ENCODE measurements at places on chromosomes 1 and 21.
A peak's percentile ranks its signal among the peaks of the same experiment; 100 is the strongest.

DNA sequence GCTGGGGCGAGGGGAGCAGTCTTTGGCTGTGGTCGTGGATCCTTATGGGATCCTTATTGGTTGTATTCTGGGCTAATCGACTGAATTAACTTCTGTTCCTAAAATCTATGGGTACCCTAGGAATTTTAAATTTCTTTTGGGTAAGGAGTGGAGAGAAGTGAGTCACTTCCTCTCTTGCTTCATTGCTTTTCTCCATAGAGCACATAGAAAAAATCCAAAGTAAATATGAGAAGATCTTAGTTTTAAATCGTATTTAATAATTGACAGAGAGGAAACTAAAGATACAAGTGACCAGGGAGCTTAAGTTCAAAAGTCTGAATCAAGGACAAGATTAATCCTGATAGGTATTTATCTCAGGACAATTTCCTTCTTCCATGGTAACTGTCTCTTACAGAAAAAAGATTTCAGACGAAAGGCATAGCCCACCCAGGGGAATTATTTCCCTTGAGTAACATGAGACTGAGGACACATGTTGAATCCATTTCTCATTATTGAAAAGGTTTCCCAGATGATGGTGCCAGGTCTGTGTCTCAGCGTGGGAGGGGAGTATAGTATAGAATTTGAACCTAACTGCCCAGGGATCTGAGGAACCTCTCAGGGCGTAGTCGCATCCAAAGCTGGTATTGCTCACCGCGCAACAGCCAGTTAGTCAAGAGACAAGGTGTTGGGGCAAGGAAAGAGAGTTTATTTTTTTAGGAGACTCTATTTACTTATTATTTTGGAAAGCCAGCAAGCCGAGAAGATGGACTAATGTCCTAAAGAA is 28.7 kb upstream of the FASLG start:
- no peak for DNase-seq

GRCh38 chr1:163171826-163172225 is 30.9 kb downstream of the RGS5 start:
- DNase-seq = no peak

- DNase-seq = no peak
Measured at GRCh38 chr1:192703283-192704206, 67.6 kb downstream of the RGS13 start.

DNA sequence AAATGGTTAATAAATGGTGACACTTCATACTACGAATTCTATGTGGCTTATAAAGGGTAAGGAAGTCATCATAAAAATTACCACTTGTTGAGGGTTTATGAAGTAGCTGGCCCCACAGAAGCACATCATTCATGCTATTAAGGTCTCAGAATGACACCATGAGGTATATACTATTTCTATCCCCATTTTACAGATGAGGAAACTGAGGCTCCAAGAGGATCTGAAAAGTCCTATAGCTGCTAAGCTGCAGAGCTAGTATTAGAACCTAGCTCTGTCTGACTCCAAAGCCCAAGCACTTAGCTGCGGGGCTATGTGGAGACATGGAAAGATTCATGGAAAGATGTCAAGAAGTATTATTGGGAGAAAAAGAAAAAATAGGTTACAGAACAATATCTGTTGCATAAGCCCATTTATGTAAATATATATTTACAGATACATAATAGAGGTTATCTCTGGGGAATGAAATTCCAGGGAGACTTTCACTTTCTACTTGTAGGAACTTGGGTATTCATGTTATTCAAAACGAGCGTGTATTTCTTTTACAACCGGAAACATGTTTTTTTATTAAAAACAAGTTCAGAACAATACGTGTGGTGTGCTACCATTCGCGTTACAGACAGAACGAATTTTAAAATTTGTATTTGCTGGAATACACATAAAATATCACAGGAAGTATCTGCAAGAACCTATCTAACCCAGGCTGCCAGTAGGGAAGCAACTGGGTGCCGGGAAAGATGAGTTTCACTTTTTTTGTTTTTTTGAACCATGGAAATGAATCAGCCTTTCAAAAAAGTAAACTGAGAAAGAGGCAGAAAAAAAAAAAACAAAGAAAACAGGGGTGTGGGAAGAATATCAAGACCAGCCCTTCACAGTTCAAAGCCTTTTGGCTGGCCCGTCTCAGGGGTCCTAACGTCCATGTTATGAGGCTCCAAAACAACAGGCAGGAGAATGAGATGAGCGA is 13.4 kb downstream of the SPOCD1 start:
- no peak for DNase-seq

GRCh38 chr1:108661030-108661609 is at the start of gene HENMT1:
HENMT1 (minus strand) TSS chr1:108661093; CDS start chr1:108659884, 1,209 bp downstream.
- DNase-seq = peak; percentile 71

GRCh38 chr1:147651466-147651865 is 18.9 kb downstream of the ACP6 start:
- DNase-seq = no peak

GRCh38 chr1:6783221-6783620 is 2.0 kb upstream of the CAMTA1 start:
- DNase-seq = no peak

- DNase-seq = no peak
Measured at GRCh38 chr1:172478485-172478884, 34.6 kb upstream of the PIGC start.

DNA sequence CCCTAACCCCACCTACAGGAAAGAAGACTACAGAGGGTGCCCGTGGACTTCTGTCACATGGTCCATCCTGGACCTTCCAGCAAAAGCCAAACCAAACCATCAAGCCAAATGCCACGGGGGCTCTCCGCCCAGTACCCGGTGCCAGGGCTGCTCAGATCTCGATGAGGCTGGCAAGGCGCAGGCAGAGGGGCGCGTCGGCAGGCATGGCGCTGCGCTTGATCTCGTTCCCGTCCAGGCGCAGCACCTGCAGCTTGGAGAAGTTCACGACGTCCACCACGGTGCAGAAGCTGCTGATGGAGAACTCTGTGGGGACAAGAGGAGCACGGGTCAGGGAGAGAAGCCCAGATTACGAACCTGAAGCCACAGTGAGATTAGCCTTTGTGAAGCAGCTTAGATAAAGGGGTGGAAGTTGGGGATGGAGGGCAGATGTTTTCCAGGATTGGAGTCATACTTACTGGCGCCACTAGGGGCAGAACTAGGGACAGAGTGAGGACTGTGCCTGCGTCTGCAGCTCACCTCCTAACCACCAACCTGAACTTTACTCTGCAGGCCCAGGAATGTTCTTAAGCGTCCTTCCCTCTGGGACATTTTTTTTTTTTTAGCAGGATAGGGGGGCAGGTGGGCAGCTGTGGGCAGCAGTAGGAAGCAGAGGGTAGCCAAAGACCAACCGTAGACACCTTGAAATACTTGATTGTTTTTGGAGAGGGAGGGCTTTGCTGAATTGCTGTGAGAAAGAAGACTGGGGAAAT is 8.6 kb downstream of the FMOD start:
- no peak for DNase-seq

DNA sequence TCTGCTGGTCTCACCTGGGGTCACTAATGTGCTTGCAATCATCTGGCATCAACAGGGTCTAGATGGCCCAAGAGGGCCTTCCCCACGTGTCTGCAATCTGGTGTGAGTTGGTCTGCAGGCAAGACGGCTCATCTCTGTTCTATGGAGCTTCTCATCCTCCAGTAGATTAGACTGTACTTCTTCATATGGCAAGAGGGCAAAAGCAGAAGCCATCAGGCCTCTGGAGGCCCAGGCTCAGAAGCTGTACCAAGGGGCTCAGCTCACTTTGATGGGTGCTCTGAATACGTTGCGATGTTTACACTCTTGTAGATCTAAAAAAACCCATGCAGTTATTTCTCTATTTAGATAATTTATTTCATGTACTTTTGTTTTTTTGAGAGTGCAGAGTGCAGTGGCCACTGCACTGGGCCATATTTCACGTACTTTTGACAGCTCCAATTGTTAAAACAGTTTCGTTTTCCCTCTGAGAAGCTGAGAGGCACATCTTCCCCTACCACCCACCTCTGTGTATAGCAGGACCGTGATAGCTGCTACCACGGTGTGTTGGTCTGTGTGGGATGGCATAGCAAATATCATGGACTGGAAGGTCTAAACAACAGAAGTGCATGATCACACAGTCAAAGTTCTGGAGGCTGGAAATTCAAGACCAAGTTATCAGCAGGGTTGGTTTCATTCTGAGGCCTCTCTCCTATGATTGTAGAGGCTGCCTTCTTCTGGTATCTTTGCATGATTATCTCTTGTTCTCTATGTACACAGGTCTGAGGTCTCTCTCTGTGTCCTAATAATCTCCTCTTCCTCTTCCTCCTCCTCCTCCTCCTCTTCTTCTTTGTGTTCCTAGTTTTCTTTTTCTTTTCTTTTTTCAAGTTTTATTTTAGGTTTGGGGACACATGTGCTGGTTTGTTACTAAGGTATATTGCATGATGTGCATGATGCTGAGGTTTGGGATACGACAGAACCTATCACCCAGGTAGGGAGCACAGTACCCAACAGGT is 17.0 kb downstream of the CITED4 start:
- no peak for DNase-seq

- DNase-seq = no peak
Measured at GRCh38 chr1:109527846-109528695, 11.6 kb upstream of the GPR61 start.

GRCh38 chr1:154971341-154971998 is 923 bp upstream of the SHC1 start:
- DNase-seq = no peak

GRCh38 chr1:27668808-27669723 is 2.9 kb downstream of the IFI6 start:
- DNase-seq = peak; percentile 60

- DNase-seq = no peak
Measured at GRCh38 chr1:247352175-247352574, 20.5 kb upstream of the ZNF496 start.

- no peak for DNase-seq
Measured at GRCh38 chr1:53633073-53633704, 105.8 kb downstream of the GLIS1 start.

DNA sequence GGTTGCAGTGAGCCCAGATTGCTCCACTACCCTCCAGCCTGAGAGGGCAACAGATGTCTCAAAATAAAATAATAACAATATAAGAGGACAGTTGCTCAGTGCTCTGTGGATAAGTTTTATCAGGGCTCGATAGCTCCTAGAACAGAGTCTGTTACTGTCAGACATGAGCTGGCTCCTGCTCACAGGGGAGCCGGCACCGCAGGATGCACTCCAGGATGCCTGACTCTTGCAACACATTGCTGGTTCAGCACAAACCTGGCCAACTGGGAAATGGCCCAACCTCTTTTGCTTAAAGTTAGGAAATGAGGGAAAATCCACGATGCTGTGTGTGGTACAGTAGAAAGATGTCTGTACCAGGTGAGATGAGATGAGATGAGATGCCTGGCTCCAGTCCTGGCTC is 5.8 kb upstream of the CTSE start:
- DNase-seq = no peak

GRCh38 chr1:231807541-231807940 is 181.0 kb downstream of the DISC1 start:
- DNase-seq = no peak

DNA sequence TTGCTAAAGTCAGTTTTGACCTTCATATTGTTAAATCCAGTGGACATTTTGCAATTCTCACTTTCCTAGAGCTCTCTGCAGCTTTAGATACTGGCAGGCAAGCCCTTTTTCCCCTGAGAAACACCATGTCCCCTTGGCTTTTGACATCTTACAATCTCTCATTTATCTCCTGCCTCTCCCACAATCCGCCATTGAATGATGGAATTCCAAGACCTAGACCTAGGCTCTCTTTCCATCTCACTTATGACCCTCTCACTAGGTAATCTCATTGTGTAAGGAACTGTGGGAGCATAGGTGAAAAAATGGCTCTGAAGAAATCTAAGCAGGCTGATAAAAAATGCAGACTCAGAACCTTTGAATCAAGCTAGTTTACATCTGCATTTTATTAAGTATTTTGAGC is 2.0 kb downstream of the KYAT3 start:
- no peak for DNase-seq

GRCh38 chr1:9654051-9654833 is 2.7 kb downstream of the PIK3CD start:
- no peak for DNase-seq

- DNase-seq = no peak
Measured at GRCh38 chr1:195965475-195965874, 642.8 kb downstream of the KCNT2 start.

GRCh38 chr1:224730965-224731364 is 114.8 kb downstream of the CNIH3 start:
- DNase-seq = no peak

- no peak for DNase-seq
Measured at GRCh38 chr1:59638231-59638711, 176.5 kb upstream of the HOOK1 start.

DNA sequence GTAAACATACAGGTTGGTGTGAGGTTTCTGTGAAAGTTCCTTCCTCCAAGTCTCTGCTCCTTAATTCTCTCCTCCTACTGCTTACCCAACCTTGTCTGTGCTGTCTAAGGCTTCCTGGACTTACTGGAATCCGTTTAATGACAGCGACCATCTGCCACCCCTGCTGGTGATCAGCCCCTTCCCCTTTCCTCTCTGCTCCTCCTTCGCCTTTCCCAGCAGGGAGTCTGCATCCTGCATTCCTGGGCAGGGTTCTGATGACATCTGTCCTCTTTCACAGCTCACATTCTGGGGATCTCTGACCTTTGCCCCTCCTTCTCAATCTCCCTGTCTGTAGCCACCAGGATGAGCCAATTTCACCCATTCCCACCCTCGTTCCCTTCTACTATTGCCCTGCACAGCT is 66.5 kb downstream of the KIRREL1 start:
- DNase-seq = no peak

GRCh38 chr1:117682372-117682771 is 76.5 kb downstream of the TENT5C start:
- DNase-seq = no peak

DNA sequence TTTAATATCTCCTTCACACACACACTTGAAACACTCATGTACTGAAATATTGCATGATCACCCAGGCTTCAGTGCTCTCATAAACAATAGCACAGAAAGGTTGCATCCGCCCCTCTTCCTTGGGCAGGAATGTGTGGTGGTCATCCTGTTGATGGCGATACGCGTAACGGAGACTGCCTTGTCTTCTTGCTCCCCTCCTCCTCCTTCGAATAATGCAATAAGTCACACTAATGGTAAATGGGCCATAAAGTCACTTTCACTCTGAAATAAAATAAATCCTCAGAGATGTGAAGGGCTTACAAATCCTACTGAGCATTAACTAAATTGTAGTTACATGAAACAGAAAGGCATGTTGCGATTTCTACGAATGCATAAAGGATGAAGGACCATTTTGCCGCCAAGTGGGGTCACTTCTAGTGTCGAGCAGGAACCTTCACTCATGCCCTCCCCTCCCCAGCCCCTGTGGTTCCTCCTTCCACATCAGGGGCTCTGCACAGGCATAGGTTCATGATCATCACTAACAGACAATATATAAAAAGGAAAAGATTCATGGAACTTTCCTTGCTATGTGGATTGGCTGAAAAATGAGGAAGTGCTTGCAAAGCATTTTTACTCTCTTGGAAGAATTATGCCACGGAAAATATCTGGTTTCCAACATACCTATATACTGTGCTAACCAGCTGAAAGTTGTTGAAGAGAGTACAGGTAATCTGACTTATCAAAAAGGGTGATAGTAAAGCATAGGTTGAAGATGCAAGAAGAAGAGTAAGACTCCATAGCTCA is 1.2 kb upstream of the PGBD5 start:
- DNase-seq = no peak

All from T-helper 22 cell (primary cell).